ENCODE measurements at places on chromosomes 12 and 14.

GRCh38 chr12:101115326-101115725, 94.7 kb downstream of the SLC5A8 start:
- DNase-seq: no peak

DNA sequence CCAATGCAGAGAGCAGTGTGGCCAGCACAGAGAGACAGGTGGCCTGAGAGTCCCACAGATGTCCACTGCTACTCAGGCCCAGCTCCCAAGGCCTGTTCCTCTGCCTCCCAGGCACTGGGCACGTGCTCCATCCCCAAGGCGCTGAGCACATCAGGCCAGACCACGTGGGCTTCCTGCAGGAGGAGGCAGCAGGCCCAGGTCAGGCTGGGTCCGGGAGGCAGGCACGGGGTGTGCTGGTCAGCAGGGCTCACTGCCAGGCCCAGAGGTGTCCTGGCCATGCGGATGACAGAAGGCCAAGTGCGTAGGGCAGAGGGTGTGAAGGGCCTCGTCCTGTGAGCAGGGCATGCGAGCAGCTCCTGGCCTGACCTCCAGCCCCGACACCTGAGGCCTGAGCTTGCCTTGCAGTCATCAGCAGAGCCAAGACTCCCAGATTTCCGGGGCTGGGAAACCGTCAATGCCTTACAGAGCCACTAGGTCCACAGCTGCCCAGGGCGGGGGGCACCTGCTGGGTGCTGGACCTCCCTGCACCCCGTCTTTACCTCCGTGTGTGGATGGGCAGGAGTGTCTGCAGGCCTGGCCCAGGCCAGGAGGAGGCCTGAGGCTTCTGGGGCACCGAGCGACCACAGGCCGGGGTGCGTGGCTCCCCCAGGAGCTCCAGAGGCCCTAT, 14.9 kb downstream of the TRMT61A start:
- no peak for DNase-seq

DNA sequence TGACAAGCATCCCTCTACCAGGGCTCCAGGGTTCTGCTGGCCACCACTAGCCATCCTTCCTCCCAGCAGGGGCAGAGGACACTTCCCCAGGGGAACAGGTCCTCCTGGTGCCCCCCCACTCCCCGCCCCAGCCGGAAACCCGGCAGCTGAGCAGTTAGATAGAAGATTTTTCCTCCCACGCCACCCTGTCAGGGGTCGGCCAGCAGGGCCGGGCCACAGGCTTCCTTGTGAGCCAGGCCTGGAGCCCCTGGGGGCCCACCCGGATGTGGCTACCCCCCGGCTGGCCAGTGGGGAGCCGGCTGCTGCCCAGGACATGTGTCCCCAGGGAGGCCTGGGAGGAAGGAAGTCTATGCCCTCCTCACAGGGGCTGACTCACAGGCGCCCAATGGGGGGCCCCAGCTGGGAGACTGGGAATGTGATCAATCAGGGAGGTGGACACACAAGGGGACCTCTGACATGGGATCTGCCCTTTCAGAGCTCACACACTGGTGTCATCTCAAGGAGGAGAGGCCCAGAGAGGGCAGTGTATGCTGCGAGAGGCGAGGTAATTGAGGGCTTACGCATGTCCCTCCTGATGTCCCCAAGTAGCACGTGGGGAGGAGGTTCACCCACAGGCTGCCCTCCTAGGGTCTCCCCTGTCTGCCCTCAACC, 4.2 kb downstream of the SH2B3 start:
- DNase-seq: no peak

GRCh38 chr12:89103831-89104230, 248.5 kb downstream of the DUSP6 start:
- no peak for DNase-seq

DNA sequence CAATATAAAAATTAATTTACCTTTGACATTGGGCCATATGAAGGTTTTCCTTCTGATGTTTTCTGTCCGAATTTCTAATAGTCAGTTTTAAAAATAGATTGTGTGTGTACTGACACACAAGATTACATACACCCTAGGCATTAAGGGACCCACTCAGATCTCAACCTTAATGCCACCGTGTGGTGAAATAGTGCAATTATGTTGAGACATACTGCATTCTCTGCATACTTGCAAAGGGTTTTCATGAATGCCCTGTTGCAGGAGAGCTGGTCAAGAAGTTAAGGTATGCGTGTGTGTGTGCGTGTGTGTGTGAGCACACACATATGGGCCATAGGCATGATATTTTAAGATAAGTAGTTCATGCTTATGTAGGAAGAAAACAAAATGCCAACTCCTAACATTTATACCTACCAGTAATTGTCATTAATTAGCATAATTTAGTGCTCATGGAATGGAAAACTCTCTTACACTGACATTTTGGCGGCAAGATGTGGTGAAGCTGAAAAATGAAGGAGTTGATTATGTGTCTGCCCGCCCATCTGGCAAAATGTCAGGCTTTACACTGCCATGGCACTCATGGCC, 58.8 kb downstream of the PIK3C2G start:
- DNase-seq: no peak

DNA sequence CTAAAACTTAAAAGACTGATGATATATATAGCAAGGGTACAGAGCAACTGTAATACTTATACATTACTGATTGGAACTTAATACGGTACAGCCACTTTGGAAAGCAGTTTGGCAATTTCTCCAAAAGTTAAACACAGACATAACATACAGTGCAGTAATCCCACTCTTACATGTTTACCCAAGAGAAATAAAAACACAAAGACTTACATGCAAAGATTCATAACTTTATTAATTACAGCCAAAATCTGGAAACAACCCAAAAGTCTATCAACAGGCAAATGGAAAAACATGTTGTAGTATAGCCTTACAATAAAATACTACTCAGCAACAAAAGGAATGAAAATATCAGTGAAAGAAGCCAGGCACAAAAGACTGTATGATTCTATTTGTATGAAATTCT, 84.6 kb downstream of the GARIN6 start:
- no peak for DNase-seq

- no peak for DNase-seq
These were observed 54.9 kb downstream of the HECTD4 start for GRCh38 chr12:112327209-112327938.

GRCh38 chr14:85516239-85517113, 13.5 kb upstream of the FLRT2 start:
- DNase-seq: no peak

GRCh38 chr14:86022031-86022629, 492.2 kb downstream of the FLRT2 start:
- no peak for DNase-seq

DNA sequence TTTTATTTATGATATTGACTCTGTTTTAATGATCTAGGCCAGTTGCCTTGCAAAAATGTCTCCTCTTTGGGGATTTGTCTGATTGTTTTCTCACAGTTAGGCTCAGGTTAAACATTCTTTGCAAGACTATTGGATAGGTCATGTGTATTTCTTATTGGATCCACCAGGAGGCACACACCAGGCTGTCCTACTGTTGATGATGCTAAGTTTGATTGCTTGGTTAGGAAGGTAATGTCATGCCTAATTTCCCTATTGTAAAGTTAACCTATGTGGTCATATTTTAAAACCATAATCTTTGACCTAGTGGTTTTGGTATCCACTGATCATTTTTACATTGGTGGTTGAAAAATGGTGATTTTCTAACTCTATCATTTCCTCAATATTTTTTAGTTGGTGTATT, 137.1 kb downstream of the BRMS1L start:
- no peak for DNase-seq

GRCh38 chr14:83994020-83994419, 1535.9 kb upstream of the FLRT2 start:
- no peak for DNase-seq

- no peak for DNase-seq
These were observed 89.8 kb upstream of the DYRK2 start for GRCh38 chr12:67558775-67559174.

DNA sequence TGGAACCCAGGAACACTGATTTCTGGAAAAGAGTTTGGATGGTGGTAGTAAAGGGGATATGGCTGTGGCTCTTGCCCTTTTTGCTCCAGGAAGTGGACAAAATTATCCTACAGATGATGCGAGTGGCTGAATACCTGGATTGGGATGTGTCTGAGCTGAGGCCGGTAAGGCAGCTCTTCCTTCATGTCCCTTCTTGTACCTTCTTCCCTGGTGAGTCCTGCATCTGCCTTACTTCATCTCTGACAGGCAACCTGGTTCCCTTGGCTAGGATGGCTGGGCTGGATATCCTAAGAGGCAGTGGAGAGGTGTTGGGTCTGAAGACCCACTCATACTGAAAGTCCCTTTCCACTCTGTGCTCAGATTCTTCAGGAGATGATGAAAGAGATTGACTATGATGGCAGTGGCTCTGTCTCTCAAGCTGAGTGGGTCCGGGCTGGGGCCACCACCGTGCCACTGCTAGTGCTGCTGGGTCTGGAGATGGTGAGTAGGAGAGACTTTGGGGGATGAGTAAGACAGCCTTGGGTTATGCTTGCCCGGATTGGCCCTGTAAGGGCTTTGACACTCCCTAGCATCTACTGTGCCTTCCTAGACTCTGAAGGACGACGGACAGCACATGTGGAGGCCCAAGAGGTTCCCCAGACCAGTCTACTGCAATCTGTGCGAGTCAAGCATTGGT, 8.0 kb downstream of the DGKA start:
- no peak for DNase-seq

- no peak for DNase-seq
These were observed 10.3 kb downstream of the GPRC5D start for GRCh38 chr12:12941450-12942350.

GRCh38 chr12:38159092-38159551, 157.5 kb upstream of the ALG10B start:
- no peak for DNase-seq

DNA sequence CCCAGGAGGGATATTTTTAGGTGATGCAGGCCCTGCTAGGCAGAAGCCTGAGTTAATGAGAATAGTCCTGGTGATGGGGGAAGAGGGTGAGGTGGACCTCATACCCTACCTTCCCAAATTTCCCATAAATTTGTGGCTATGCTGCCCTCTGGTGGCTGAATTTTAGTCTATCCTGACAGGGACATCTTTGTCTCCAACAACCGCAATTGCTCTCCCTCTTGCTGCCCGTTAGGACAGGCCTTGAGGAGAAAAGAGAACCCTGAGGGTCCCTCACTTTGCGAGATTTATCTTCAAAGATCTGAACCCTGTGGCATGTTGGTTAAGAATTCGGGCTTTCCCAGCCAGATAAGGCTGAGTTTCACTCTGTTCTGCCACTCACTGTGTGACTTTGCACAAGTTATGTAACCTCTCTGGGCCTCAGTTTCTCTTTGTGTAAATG, 9.8 kb upstream of the ZNF385A start:
- no peak for DNase-seq

DNA sequence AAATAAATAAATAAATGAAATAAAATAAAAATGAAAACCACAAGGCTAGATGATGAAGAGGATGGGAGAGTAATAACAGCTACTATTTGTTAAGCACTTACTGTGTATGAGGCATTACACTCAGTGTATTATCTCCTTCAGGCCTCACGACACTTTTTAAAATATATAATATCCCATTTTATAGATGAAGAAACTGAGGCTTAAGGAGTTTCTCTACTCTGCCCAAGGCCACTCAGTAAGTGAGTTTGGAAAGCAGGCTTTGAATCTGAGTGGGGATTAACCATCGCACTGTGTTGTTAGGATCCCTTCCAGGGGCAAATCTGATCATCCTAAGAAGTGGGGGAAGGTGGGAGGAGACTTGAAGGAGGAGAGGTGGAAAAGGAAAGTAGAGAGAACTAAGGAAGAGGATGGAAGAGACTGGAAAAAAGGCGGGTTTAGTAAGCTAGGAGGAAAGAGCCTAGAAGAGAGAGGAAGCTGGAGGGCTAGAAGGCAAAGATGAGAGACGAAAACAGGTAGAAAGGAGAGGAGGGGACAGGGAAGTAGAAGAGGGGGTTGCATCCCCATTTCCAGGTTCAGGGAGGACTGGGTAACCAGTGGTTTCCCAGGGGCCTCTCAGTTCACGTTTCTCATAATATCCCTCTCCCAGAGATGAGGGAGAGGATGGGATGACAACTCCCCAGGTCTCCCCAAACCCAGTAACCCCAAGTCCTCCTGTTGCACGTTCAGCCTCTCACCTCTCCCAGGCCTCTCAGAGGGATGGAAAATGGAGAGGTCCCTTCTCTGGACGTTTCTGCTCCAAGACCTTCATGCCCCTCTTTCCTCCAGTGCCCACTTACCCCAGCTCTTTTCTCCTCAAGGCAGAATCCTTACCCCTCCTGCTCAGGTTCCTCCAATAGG, 1.7 kb downstream of the STAT6 start:
- no peak for DNase-seq

- DNase-seq: no peak
These were observed 24.5 kb downstream of the SAMD4A start for GRCh38 chr14:54591461-54591860.

GRCh38 chr14:31939934-31940333, 137.2 kb upstream of the ARHGAP5 start:
- no peak for DNase-seq

DNA sequence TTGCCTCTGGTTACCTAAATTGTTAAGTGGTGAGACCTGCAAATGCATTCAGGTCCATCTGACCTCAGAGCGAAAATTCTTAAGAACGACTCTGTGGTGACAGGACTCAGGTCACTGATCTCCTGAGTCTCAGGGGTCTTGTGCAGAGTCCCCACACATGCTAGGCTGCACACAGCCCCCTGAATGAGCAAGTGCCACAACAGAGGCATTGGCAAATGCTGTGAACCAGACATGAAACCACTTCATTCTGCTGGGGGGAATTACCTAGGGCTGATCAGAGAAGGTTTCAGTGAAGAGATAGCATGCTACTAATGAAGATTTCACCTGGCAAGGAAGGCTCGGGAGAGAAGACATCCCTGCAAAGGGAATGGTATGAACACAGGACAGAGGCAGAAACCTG, 281.6 kb downstream of the ITPR2 start:
- no peak for DNase-seq

DNA sequence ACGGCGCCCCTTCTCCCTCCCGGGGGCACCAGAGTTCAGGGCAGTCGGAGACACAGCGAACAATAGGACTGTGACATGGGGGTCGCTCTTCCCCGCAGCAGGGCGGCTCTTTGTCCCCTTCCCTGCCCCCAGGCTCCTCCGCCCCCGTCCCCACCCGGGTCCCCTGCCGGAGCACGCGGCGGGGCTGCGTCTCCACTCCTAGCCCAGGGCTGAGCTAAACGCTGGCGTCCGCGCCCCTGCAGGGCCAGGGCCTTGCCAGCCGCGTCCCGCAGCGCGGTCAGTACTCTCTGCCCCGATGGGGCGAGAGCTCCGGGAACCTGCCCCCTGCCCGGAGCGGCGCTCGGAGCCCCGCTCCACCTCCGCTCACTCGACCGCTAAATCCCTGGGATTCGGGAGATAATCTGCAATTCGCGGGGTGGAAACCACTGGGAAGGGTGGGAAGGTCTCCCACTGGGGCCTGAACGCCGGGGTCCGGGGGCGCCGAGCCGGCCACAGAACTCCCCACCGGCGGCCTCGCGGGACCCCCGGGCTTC, 825 bp upstream of the CCDC85C start:
- peak; percentile 53 for DNase-seq

DNA sequence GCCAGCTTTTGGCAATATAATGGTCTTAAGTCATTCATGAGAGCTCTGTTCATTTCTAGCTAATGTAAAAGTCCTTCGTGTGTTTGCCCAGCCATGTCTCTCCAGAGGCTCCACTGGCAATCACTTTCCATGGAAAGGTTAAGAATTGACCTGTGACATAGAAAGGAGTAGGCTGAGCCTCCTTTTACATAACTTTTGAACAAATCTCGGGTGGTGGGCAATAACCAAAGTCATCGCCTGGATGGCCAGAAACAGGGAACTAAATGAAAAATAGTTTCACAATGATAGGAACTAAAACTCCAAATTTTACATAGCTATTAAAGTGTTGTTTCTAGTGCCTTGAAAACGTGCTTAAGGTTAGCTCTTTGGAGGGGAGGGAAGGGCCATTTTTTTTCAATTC, 6.5 kb downstream of the BHLHE41 start:
- no peak for DNase-seq
